T-helper 2 cell treated with Interferon-gamma antibody and Interleukin-4, amounts not matched to agents 5 μg/mL and 100 μg/mL, for 36 hours (primary cell): ENCODE measurements at places on chromosomes 4 and X.

DNA sequence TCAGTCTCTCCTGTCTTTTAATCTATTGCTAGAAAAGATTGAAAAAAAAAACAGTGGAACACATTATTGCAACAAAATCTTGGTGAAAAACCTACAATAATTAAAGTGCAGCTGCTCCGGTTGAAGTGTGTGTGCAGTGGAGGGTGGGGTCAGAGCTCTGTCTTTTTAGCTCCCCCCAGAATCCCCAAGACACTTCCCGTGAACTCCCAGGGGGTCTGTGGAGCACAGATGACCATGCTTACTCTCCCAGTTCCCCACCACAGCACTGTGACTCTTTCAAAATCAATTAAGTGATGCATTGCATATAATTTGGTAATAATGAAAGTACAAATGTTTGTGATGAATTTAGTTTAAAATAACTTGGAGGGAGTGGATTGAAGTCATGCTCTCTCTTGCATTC is 15.7 kb upstream of the SLC10A4 start:
- DNase-seq = no peak

DNA sequence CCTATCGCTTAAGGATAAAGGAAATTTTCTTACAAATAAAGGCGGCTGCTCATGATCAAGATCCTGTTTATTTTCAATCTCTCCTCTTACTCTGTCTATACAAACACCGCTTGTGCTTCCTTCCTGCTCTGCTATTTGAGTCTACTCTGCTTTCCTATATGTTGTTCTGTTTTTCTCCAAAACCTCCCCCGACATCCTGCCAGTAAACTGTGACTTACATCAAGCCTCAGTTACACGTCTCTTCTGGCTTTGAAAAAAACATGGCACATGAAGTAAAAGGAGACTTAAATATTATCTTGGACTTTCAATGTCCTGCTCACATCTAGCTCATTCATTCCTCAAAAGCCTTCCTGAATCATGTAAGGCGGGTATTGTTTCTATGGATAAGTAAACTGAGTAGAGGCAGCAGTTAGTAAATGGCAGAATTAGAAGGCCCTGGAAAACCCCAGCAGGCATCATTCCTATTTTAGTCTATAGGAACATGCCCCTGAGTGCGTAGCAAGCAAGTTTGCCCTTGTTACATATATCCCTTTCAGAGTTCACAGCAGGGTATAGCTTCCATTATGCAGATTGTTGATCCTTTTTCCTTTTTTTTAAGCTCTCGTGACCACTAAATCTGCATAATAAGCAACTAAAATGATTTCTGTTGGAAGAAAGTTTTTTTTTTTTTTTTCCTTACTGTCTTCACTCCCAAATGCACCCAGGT is 280.1 kb downstream of the RAPGEF2 start:
- DNase-seq = no peak

- DNase-seq = no peak
These were observed 80.7 kb downstream of the FHIP1A start for GRCh38 chr4:151489462-151490203.

GRCh38 chr4:4990857-4991540 is 28.3 kb downstream of the CYTL1 start:
- DNase-seq = no peak

DNA sequence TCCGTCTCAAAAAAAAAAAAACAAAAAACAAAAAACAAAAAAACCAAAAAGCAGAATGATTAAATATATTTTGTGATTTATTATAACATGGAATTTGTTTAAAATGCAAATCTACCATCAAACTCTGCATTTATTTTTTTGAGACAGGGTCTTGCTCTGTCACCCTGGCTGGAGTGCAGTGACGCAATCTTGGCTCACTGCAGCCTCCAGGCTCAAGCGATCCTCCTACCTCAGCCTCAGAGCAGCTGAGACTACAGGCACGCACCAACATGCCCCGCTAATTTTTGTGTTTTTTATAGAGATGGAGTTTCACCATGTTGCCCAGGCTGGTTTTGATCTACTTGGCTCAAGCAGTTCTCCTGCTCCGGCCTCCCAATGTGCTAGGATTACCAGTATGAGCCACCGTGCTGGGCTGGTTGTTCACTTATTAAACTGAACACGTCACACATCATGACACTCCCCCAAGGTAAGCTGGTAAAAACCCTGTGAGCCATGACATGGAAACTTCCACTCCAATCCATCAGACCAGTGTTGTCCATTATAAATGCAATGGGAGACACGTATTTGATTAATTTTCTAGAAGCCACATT is 45.7 kb downstream of the RBM47 start:
- DNase-seq = no peak

DNA sequence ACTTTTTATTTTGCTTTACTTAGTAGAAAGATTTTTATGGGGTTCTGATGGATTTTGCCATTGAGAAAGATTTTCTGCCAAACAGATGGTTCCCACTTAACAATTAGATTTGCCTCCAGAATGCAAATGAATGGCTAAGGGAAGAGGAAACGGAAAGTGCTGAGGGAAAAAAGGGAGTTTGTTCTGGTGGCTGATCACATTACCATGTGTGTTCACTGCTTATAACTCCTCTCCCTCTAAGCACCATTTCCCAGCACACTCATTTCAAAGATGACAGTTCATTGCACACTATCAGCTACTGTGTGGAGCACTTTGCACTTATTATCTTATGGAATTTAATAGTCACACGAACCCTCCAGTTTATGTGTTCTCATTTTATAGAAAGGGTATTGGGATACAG is 68.0 kb upstream of the GRID2 start:
- no peak for DNase-seq

DNA sequence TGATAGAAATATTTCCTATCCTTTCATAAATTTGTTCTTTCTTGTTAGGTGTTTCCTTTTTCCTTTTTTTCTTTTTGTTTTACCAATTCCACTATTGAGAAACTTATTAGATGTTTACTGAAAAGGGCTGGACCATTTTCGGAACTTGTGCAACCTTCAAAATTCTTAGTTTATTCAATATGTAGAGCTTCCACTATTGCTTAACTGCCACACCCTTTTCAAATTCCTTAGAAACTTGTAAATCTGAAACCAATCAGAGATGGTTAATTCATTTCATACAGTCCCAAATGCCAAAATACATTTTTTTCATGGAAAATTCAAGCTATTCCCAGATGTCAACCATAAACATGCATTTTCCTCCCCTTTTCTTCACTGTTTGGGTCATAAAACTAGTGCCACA is 66.1 kb upstream of the SLC39A8 start:
- no peak for DNase-seq

DNA sequence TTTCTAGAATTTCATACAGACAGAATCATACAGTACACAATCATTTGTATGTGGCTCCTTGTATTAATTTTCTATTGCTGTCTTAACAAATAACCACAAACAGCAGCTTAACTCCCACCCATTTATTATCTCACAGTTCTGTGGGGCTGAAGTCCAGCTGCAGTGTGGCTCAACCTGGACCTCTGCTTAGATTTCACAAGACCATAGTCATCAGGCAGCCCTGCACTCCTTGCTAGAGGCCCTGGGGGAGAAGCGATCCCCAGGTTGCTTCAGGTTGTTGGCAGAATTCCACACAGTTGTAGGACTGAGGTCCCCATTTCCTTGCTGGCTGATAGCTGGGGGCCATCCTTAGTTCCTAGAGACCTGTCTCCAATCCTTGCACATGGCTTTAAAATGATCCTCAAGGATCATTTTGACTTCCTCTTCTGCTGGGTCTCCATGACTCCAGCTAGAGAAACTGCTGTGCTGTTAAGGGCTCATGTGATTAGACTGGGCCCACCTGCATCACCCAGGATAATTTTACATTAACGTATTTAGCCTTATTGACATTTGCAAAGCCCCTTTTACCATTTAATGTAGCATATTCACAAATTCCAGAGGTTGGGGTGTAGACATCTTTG is 60.9 kb upstream of the SMAD1 start:
- DNase-seq = no peak

GRCh38 chrX:22365460-22365859 is 92.7 kb downstream of the CBLL2 start:
- DNase-seq = no peak

GRCh38 chr4:23348789-23349498 is 540.9 kb downstream of the PPARGC1A start:
- no peak for DNase-seq

- DNase-seq = no peak
These were observed 20.3 kb downstream of the ATP2B3 start for GRCh38 chrX:153537526-153538295.

GRCh38 chr4:107034091-107034995 is 1.8 kb downstream of the DKK2 start:
- DNase-seq = no peak

DNA sequence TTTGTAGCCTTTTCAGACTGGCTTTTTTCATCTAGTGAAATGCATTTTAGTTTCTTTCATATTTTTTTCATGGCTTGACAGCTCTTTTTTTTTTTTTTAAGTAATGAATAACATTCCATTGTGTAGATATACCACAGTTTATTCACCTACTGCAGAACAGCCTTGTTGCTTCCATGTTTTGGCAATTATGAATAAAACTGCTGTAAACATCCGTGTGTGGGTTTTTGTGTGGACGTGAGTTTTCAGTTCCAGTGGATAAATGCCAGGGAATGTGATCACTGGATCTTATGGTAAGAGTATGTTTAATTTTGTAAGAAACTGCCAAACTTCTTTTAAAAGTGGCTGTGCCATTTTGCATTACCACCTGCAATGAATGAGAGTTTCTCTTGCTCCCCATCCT is 160.8 kb downstream of the SOWAHB start:
- no peak for DNase-seq

DNA sequence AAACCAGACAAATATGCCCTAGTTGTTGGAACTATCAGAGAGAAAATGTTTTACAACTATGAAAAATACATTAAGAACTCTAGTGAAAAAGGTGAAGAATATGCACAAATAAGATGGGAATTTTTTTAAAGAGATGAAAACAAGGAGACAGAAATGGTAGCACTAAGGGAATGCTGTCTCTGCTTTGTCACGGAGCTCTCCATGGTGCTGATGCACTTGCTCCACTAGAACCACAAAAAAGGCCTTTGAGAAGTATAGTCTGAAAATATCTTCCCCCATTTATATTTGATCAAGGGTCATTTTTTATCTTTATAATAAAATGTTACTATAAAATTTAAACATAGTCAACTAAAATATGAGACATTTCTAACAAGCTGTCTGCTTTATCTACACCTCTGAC is 1655.5 kb upstream of the AGA start:
- DNase-seq = no peak

- no peak for DNase-seq
These were observed 48.8 kb downstream of the CLDN34 start for GRCh38 chrX:10015723-10016518.

GRCh38 chrX:30787012-30787411 is 102.0 kb downstream of the TAB3 start:
- no peak for DNase-seq

GRCh38 chr4:47914926-47915237 is 499 bp upstream of the NFXL1 start:
- DNase-seq = no peak

DNA sequence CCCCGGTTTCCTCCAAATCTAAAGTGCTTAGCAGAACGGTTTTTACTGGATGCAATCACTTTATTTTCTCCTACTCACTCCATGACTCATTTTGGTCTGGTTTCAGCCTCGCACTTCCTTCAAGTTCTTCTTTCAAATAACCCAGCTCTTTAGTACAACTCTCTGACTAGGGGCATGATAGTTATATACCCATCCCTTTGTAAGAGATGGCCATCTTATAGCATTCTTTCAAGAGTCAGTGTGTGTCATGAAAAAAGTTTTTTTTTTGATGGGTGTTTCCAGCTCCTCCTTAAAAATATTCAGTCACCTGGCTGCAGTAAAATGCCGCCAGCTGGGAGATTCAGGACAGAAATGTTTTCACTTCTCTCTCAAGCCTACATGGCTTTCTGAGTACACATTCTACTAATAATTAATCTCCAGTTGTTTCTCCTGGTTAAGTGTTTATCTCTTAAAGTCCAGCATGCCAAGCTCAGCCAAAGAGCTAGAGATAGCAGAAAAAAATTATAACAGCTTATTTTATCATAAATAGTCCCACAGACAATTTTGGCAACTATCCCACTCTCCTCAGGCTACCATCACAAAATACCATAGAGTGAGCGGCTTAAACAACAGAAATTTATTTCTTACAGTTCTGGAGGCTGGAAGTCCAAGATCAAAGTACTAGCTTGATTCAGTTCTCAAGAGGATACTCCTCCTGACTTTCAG is 139.3 kb downstream of the GASK1B start:
- no peak for DNase-seq

GRCh38 chr4:55561889-55562288 is 15.2 kb upstream of the CLOCK start:
- no peak for DNase-seq

DNA sequence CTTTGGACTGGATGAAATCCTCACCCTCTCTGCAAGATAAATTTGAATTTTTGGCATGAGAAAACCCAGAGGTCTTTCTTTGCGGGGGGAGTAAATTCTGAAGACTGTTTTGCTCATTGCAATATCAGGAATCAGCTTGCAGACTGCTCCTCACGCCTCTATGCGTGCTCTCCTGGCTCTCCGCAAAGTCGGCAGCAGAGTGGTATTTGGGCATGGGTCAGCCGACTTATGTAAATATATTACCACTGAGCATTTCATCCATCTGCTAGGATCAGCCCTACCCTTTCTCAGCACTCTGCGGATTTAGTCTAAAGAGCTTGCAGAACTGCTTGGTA is 288.0 kb downstream of the ASMT start:
- no peak for DNase-seq

DNA sequence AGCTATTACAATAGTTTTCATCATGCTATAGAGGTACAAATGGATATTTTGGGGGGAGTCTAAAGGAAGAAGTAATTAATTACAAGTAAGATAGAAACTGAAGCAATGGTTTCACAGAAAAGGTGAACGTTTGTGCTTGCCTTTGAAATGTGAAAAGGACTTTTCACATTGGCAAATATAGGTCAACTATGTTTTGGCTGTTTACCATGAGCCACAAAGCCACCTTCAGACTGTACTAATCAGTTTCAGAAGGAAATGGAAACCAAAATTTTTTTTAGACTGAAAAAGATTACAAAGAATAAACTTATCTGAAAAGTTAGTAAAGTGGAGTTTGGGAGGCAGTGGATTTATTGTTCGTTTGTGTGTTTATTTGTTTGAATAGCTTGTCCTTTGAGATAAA is 32.1 kb downstream of the SYTL5 start:
- DNase-seq = no peak

GRCh38 chrX:134712272-134712671 is 54.0 kb upstream of the PLAC1 start:
- no peak for DNase-seq

GRCh38 chrX:130171446-130172126 is at the start of gene RAB33A:
Gene RAB33A (plus strand): TSS chrX:130171962. CDS start chrX:130172063, 101 bp downstream.
- peak; percentile 27 for DNase-seq

- DNase-seq = no peak
These were observed 147.4 kb upstream of the RXFP1 start for GRCh38 chr4:158374318-158374717.

DNA sequence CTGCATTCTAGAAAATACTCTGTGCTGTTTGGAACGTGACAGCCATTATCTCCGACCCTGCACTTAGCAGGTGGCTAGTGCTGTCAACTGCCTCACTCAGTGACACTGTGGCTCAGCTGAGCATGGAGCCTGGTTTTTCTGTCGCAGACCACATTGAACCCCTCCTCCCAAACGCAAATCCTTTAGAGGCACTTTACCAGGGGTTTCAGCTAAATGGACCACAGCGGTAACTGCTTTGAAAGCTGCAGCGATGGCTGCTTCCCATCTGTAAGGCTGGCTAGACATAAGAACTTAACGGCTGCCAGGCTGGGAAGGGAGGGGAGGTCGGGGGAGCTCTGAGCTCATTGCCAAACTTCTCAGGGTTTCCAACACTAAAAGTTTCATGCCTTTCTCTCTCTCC is 8.1 kb downstream of the SLC34A2 start:
- DNase-seq = no peak

- DNase-seq = no peak
These were observed 229.1 kb downstream of the ARHGAP10 start for GRCh38 chr4:147960971-147961370.

- no peak for DNase-seq
These were observed 232.6 kb downstream of the STK32B start for GRCh38 chr4:5283837-5284236.
